ENCODE measurements at places on chromosomes 4 and X.

DNA sequence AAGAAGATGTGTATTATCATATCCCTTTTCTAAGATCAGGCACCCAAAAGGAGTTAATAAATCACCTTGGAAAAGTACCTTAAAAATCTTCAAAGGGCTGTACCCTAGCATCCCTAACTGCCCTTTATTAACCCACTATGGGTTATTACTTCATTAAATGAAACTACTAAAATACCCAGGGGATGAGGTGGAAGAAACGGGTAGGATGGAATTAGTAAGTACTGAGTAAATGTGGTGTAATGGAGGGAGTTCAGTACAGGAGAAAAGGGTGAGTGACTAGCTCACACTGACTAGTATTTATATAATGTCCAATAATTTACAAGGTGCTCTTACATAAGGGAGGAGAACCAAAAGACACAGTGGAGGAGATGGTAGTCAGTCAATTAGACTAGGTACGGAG is 51.0 kb upstream of the RASGEF1B start:
- DNase-seq, result no peak

DNA sequence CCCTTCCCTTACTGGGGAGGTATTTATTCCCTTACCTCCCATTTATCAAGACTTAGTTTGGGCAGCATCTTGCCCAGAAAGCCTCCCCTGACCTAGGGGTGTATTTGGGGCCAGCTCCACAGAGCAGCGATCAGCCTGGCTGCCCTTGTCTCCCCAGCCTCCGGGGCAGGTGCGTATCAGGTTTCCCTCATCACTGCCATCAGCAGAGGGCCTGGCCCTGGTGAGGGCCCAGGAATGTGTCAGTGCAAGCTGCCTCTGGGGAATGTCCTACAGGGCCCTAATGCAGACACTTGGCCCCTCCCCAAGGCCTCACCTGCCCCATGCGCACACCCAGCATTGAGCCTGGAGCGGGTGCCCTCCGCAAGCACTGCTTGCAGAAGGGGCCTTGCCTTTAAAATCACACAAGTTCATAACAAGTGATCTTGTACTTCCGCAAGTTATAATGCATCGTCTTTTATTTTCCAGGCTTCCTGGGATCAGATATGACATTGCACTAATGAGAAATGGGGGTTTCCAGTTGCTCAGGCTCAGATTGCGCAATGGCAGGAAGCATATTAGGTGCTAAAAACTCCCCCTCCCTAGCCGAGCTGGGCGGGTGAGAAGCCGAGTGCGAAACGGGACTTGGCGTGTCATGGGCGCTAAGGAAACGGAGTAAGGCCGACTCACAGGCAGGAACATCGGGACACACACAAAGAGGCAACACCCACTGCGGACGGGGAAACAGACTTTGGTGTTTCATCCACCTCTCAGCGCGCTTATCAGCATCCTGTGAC is 25.4 kb upstream of the AFAP1 start:
- no peak for DNase-seq

DNA sequence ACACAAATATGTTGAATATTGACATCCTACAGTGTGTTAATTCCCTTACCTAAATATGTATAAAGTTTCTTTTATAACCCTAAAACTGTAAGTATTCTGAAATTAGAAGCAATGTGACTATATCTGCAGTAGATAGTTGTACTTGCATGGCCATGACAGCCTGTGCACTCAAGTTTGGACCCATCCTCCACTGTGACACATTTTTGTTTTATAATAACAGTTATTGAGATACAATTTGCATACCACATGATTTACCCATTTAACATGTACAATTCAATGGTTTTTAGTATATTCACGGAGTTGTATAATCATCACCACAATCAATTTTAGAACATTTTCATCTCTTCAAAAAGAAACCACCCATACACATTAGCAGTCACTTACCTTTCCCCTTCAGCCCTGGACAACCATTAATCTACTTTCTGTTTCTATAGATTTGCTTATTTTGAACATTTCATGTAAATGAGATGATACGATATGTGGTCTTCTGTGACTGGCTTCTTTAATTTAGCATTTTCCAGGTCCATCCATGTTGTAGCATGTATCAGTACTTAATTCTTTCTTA is 29.6 kb downstream of the HERC3 start:
- no peak for DNase-seq

GRCh38 chr4:13647031-13647430 is 19.5 kb upstream of the BOD1L1 start:
- DNase-seq, result no peak

- DNase-seq, result no peak
Measured at GRCh38 chr4:84500386-84501201, 1.5 kb upstream of the NKX6-1 start.

DNA sequence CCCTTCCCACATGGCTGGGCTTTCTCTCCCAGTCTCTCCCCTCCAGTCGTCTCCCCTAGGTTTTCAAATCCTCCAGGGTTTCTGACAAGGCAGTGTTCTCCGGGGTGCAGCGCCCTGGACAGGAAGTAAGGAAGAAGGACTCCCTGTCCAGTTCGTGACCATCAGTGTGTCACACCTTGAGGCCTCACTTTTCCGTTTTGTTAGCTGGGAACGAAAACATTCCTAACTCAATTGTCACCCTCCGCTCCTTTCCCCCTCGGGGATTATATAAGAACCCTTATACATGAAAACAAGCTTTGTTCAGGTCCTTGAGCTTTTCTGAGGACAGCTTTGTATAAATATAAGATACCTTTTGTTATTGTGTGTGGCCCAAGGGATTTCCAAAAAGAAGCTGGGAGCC is 92.1 kb downstream of the KDR start:
- no peak for DNase-seq

DNA sequence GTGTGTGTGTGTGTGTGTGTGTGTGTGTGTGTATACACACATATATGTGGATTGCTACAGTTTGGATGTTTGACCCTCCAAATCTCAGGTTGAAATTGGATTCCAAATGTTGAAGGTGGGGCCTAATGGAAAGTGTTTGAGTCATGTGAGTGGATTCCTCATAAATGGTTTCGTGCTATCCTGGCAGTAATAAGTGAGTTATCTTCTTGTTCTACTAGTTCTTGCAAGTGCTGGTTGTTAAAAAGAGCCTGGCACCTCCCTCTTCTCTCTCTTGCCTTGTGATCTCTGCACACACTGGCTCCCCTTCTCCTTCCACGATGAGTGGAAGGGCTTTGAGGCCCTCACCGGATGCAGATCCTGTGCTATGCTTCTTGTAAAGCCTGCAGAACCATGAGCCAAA is 344.1 kb downstream of the SH2D1A start:
- no peak for DNase-seq

- no peak for DNase-seq
Measured at GRCh38 chr4:104815665-104816064, 321.0 kb upstream of the CXXC4 start.

- DNase-seq, result no peak
Measured at GRCh38 chr4:123327346-123327745, 69.2 kb upstream of the SPRY1 start.

- no peak for DNase-seq
Measured at GRCh38 chrX:1274786-1275185, 6.2 kb downstream of the CSF2RA start.

GRCh38 chrX:155231163-155231562 is 14.9 kb downstream of the VBP1 start:
- no peak for DNase-seq

- DNase-seq, result no peak
Measured at GRCh38 chrX:107272431-107272921, 66.1 kb downstream of the DNAAF6 start.
